Activated T-helper 17 cell treated with anti-CD3 and anti-CD28 coated beads, Interleukin-2, amount 50 U/mL, for 72 hours (primary cell): ENCODE measurements at places on chromosomes 7 and 10. TPM values are rescaled to one million over a fixed set of nuclear protein-coding genes. Genes with fewer than 3 reads are reported as not detected.
A peak's percentile ranks its signal among the peaks of the same experiment; 100 is the strongest.

DNA sequence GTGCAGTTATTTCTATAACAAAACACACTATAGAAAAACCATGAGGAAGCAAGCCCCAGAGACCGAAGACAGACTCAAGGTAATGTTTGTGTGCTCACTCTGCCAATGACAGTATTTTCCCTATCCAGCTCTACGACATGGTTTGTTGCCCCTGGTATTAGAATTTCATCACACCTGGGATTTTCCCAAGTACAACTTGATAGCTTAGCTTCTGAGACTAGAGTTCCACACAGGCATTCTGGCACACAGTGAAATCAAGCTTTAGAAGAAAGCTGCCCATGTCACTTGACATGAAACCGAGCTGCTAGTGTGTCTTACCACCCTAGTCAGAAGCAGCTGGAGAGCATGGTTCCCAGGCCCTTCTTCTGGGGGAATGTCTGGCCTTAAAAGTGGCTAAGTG lies 44.1 kb upstream of the AKR1E2 start:
- H3K27ac ChIP-seq, result no peak overlapping the region
- no peak for ATAC-seq
- no peak overlapping the region for H3K4me3 ChIP-seq

DNA sequence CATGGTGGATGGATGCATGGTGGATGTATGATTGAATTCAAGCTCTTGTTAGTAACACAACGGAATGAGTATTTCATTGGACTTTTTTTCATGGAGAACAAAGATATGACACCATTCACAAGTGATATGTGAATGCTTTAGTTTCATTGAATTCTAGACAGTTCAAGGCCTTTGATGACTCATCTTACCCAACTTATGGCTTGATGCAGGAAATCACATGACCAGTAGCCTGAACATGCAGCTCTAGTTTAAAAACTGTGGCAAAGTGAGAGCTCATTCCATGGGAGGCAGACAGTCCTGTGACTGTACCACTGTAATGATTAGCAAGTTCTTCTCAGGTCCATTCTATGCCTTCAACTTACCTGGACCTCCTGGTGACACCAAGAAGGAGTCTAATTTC lies 1239.3 kb downstream of the TYW1 start:
- H3K4me3 ChIP-seq, result no peak overlapping the region
- no peaks in the 10 kb centered on the region for H3K27me3 ChIP-seq
- no peak for ATAC-seq
- no peaks in the 10 kb centered on the region for H3K4me1 ChIP-seq

DNA sequence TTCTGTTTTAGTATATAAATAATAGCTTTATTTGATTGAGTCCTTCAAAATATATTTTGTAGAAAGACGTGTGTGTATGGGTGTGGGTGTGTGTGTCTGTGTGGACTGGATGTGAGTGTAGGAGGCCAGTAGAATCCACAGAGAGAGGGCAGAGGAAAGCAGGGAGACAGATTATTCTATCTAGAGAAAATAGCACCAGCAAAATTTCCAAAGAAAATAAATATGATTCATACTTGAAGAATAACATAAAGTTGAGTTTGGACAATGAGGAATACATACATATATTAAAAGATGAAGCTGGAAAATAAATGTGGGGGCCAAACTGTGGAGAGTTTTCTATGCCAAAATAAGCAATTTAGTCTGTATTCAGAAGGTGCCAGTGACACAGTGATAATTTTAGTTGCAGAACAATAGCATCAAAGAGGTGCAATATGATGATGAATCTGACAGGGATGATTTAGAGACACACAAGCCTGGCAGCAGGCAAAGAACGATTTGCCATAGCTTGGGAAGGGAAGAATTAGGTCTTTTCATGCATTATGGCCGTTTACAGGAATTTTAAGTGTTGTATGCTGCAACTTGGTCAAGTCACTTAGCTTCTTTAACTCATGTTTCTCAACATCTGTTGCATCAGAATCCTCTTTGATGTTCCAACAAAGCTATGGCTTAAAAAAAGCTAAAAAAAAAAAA lies 121.3 kb downstream of the SEMA3A start:
- H3K36me3 ChIP-seq, result no peaks in the 10 kb centered on the region
- H3K27ac ChIP-seq, result no peak overlapping the region
- ATAC-seq, result no peak
- no peak overlapping the region for H3K4me3 ChIP-seq
- no peaks in the 10 kb centered on the region for H3K4me1 ChIP-seq

- peak within 1 kb of the TSS; percentile 64 for H3K4me3 ChIP-seq
- peaks cover 18% of the 10 kb centered on the region for H3K27me3 ChIP-seq
- H3K27ac ChIP-seq, result peak within 1 kb of the TSS; percentile 10
Measured at GRCh38 chr7:44103923-44104859, at the start of gene AEBP1. Gene AEBP1 (plus strand): TSS chr7:44104345. CDS start chr7:44104666, 321 bp downstream.

DNA sequence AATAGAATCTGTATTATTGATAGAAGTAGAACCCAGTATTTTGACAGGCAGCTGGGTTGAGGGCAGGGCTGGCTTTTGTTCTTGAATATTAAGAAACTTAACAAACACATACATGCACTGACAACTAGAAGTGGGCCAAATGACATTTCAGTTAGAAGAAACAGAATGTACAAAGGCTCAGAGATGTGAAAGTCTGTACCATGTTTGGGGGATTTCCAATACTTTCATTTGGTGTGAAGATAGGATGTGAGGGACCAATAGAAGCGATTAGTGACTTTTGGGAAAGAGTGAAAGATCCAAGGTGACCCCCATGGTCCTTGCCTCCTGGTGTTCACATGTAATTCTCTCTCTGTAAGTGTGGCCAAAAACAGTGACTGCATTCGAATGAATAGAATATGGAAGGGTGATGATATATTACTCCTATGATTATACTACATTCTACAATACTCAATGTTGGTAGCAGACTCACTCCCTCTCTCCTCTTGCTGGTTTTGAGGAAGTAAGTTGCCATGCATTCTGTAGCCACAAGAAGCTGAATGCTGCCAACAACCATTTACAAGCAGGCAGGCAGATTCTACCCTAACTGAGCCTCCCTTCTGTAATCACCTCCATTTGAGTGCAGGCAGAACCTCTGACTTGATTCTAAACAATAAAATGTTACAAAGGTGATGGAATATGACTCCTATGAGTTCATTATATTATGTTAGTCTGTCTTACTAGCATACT lies 151.4 kb downstream of the TMEM168 start:
- no peaks in the 10 kb centered on the region for H3K4me1 ChIP-seq
- H3K36me3 ChIP-seq, result no peaks in the 10 kb centered on the region
- H3K4me3 ChIP-seq, result no peak overlapping the region
- no peak for ATAC-seq

DNA sequence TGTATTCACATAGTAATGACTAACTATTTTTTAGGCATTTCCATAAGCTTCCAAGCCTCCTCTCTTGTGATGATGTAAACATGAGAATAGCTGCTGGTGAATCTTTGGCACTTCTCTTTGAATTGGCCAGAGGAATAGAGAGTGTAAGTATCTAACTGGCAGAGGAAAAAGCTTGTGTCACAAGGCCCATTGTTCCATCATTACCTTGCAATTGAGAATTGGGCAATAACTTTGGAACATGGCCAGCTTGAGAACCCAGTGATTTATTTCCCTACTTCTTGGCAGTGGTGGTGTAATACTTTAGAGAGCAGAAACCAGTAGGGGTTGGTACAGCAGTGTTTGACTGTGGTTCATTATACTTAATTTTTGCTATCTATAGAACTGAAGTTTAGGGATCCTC lies 12.0 kb downstream of the IFRD1 start:
- H3K36me3 ChIP-seq, result peaks cover 99% of the 10 kb centered on the region
- ATAC-seq, result no peak
- H3K4me3 ChIP-seq, result no peak overlapping the region
- H3K4me1 ChIP-seq, result no peaks in the 10 kb centered on the region

- no peak overlapping the region for H3K4me3 ChIP-seq
- H3K36me3 ChIP-seq, result peaks cover 50% of the 10 kb centered on the region
- peaks cover 15% of the 10 kb centered on the region for H3K4me1 ChIP-seq
- H3K27ac ChIP-seq, result no peak overlapping the region
Measured at GRCh38 chr7:38224392-38224791, 46.3 kb downstream of the STARD3NL start.

- no peaks in the 10 kb centered on the region for H3K27me3 ChIP-seq
- H3K4me1 ChIP-seq, result peaks cover 28% of the 10 kb centered on the region
- no peak overlapping the region for H3K27ac ChIP-seq
- H3K4me3 ChIP-seq, result peak overlapping the region; percentile 76
- peaks cover 17% of the 10 kb centered on the region for H3K36me3 ChIP-seq
- ATAC-seq, result no peak
Measured at GRCh38 chr7:1920881-1921280, 250.8 kb downstream of the ELFN1 start.

GRCh38 chr10:118032564-118032963 lies 14.2 kb downstream of the RAB11FIP2 start:
- no peaks in the 10 kb centered on the region for H3K27me3 ChIP-seq
- ATAC-seq, result no peak
- peaks cover 9% of the 10 kb centered on the region for H3K4me1 ChIP-seq
- no peak overlapping the region for H3K4me3 ChIP-seq
- H3K27ac ChIP-seq, result no peak overlapping the region

DNA sequence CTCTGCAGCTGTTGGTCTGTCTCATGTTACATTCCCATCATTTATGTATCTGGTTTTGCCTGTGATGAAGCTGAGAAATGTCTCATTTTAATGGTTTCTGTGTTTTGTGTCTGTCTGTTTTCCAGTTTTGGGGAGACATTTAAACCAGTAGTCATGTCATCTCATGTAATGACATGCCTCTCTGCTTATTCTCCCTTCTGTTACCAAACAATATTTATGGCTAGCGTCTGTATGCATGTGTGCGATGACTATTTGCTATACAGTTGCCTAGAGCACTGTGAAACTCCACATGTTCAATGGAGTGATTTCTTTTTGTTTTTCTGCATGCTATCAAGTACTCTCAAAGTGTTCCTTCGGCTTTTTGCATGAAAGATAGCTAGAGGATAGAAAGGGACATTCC lies 132.0 kb downstream of the ST7 start:
- H3K4me3 ChIP-seq, result no peak overlapping the region
- no peak overlapping the region for H3K27ac ChIP-seq
- H3K4me1 ChIP-seq, result peaks cover 8% of the 10 kb centered on the region

- no peak for ATAC-seq
- H3K36me3 ChIP-seq, result no peaks in the 10 kb centered on the region
- no peak overlapping the region for H3K4me3 ChIP-seq
- peaks cover 3% of the 10 kb centered on the region for H3K27me3 ChIP-seq
- no peak overlapping the region for H3K27ac ChIP-seq
Measured at GRCh38 chr10:69643779-69644657, 14.0 kb downstream of the FAM241B start.

DNA sequence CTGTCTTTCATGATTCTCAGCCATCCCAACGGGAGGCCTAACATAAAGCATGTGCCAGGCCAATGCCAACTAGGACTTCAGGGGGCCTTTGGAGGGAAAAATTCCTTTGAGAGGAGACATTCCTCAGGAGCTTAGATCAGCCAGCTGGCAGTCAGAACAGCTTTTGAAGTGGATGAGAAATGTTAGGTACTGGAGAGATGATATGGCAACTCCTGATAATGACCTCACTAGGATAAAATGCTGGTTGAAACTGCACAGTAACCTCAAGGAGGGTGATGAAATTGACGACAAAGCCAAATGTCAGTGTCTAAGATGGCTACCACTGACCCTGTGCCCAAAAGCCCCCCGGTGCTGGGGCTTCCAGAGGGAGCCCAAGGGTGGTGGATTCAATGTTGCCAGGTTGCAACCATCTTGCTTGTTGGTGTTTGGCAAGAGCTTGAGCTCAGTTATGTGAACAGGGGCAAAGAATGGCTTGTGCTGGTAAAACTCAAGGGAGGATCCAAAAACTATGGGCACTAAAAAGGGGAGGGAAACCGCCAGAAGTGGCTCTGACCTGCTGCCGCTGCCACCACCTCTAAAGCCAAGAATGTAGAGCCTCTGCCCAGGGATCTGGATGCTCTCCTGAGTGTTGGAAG lies 121.2 kb downstream of the UBE2H start:
- no peak for ATAC-seq
- no peak overlapping the region for H3K4me3 ChIP-seq
- H3K36me3 ChIP-seq, result peaks cover 33% of the 10 kb centered on the region

GRCh38 chr7:155483245-155483644 lies 25.3 kb downstream of the EN2 start:
- no peaks in the 10 kb centered on the region for H3K36me3 ChIP-seq
- peaks cover 13% of the 10 kb centered on the region for H3K27me3 ChIP-seq
- H3K4me1 ChIP-seq, result peaks cover 3% of the 10 kb centered on the region
- H3K27ac ChIP-seq, result peak overlapping the region; percentile 4
- peak; percentile 69 for ATAC-seq

DNA sequence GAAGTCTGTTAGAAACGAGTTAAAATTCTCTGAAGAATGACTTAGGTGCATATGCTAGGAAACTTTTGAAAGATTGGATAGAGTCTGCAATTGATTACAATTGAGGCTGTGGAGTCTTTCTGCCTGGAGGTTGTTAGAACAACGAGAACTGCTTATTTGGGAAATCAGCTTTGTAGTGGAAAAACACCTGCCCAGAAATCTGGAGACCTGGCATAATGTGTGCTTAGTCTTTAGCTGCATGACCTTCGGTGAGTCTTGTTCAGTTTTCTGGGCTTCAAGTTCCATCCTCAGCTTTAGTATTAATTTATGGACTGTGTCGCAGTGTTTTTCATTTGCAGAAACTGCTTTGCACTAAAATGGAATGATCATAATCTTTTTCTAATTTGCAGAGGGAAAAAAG lies 31.7 kb downstream of the CCNY start:
- no peaks in the 10 kb centered on the region for H3K36me3 ChIP-seq
- no peak overlapping the region for H3K4me3 ChIP-seq
- no peak overlapping the region for H3K27ac ChIP-seq
- no peaks in the 10 kb centered on the region for H3K27me3 ChIP-seq
- H3K4me1 ChIP-seq, result peaks cover 42% of the 10 kb centered on the region

DNA sequence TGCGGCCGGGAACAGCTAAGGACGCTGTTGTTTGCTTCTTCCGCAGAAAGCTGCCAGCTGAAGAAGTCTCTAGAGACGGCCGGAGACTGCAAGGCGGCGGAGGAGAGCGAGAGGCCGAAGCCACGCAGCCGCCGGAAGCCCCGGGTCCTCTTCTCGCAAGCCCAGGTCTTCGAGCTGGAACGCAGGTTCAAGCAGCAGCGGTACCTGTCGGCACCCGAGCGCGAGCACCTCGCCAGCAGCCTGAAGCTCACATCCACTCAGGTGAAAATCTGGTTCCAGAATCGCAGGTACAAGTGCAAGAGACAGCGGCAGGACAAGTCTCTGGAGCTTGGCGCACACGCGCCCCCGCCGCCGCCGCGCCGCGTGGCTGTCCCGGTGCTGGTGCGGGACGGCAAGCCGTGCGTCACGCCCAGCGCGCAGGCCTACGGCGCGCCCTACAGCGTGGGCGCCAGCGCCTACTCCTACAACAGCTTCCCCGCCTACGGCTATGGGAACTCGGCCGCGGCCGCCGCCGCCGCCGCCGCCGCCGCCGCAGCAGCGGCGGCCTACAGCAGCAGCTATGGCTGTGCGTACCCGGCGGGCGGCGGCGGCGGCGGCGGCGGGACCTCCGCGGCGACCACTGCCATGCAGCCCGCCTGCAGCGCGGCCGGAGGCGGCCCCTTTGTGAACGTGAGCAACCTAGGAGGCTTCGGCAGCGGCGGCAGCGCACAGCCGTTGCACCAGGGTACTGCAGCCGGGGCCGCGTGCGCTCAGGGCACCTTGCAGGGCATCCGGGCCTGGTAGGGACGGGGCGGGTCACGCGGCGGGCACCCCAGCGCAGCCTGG lies 2.4 kb downstream of the NKX2-3 start:
- peak; percentile 28 for ATAC-seq
- peak overlapping the region; percentile 34 for H3K4me3 ChIP-seq
- no peak overlapping the region for H3K27ac ChIP-seq
- H3K27me3 ChIP-seq, result peaks cover 70% of the 10 kb centered on the region

- H3K27ac ChIP-seq, result peak overlapping the region; percentile 91
- H3K36me3 ChIP-seq, result no peaks in the 10 kb centered on the region
- H3K4me1 ChIP-seq, result peaks cover 38% of the 10 kb centered on the region
- no peak for ATAC-seq
Measured at GRCh38 chr10:45582386-45582781, 90.2 kb downstream of the ZFAND4 start.

Gene SHH
- not detected for total RNA-seq

Gene EMX2
- not detected for total RNA-seq

Gene DNAJC30
- 5.3 TPM for total RNA-seq

Gene AKR1C8
- total RNA-seq, result 1.1 TPM

Gene NPFFR1
- total RNA-seq, result not detected

Gene PLEKHS1
- total RNA-seq, result not detected
